ENCODE measurements at places on chromosomes 11 and 22. TPM values are rescaled to one million over a fixed set of nuclear protein-coding genes. Genes with fewer than 3 reads are reported as not detected.

OR10A3 gene
- not detected for total RNA-seq

LDHAL6A gene
- total RNA-seq, result not detected

SSTR3 gene
- total RNA-seq, result not detected

KCNC1 gene
- not detected for total RNA-seq

CHRNA10 gene
- 1.1 TPM for total RNA-seq

IGSF9B gene
- 3.8 TPM for total RNA-seq

SRRD gene
- total RNA-seq, result 20.4 TPM

MYO7A gene
- not detected for total RNA-seq

GRCh38 chr11:87239531-87239930 is 201.8 kb downstream of the TMEM135 start:
- H3K27me3 ChIP-seq, result no peaks in the 10 kb centered on the region
- no peak for DNase-seq
- peak overlapping the region; percentile 72 for H3K27ac ChIP-seq

- H3K27ac ChIP-seq, result no peak overlapping the region
- H3K27me3 ChIP-seq, result peaks cover 4% of the 10 kb centered on the region
- H3K36me3 ChIP-seq, result no peaks in the 10 kb centered on the region
- DNase-seq, result no peak
Observed at GRCh38 chr11:30006876-30007275, 10.0 kb downstream of the KCNA4 start.

DNA sequence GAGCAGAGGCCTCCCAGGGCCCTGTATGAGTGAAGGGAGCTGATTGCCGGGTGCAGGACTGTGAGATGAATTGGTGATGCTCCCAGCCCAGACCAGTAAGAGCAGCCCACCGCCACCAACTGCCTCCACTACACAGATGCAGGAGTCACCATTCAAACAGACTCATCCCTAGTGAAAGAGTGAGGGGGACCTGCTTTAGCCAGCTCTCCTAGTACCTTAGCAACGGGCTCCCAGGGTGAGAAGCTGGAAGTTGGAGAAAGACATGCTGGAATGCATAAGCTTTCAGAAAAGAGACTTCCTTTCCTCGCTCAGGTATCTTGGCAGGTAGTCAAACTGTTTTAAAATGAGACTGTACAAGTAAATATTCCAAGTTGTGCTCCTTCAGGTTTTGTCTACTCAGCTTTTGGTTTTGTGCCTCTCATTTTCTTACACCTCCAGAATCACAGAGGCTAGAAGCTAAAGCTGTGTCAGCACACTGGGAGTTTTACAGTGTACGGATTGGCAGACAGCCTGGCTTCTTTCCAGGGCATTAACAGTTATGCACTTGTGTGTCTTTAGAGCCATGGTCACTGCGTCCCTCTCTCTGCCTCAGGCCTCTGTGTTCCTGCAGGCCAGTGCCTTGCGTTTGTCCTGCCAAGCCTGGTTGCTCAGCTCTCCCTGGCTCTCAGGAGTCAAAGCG is 146.2 kb downstream of the ATXN10 start:
- DNase-seq, result no peak
- no peak overlapping the region for H3K27ac ChIP-seq
- peaks cover 32% of the 10 kb centered on the region for H3K36me3 ChIP-seq
- H3K4me3 ChIP-seq, result no peak overlapping the region

- DNase-seq, result peak; percentile 89
- H3K4me1 ChIP-seq, result peaks cover 18% of the 10 kb centered on the region
- H3K27me3 ChIP-seq, result no peaks in the 10 kb centered on the region
- no peak overlapping the region for H3K27ac ChIP-seq
Observed at GRCh38 chr22:42169055-42169469, 38.5 kb upstream of the CYP2D6 start.

- peaks cover 64% of the 10 kb centered on the region for H3K36me3 ChIP-seq
- peak overlapping the region; percentile 13 for H3K27ac ChIP-seq
- DNase-seq, result no peak
- H3K4me3 ChIP-seq, result no peak overlapping the region
Observed at GRCh38 chr11:5665746-5666401, 19.0 kb downstream of the TRIM5 start.

DNA sequence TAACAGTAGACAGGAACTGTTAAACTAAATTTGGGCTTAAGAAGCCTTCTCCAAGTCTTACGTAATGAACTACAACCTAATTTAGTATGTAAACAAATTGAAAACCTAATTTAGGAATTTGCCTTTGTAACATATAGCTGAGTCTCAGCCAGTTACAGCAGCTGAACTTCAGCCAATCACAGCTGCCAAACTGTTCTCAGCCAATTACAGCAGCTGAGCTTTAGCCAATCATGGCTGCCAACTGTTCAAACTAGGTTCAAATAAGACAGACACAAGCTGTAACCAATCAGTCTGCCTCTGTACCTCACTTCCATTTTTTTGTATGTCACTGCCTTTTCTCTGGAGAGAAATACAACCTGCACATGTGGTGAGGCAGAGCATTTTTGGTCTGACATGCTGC is 95.0 kb upstream of the CD44 start:
- H3K36me3 ChIP-seq, result no peaks in the 10 kb centered on the region
- H3K4me1 ChIP-seq, result peaks cover 35% of the 10 kb centered on the region
- no peak overlapping the region for H3K27ac ChIP-seq
- H3K4me3 ChIP-seq, result no peak overlapping the region
- H3K27me3 ChIP-seq, result no peaks in the 10 kb centered on the region

GRCh38 chr22:27654546-27655445 is 146.8 kb downstream of the MN1 start:
- H3K27me3 ChIP-seq, result peaks cover 18% of the 10 kb centered on the region
- H3K4me3 ChIP-seq, result no peak overlapping the region
- no peak overlapping the region for H3K27ac ChIP-seq
- peaks cover 12% of the 10 kb centered on the region for H3K4me1 ChIP-seq
- DNase-seq, result no peak

- no peak for DNase-seq
- H3K4me1 ChIP-seq, result peaks cover 12% of the 10 kb centered on the region
- no peak overlapping the region for H3K4me3 ChIP-seq
- peaks cover 26% of the 10 kb centered on the region for H3K27me3 ChIP-seq
- H3K27ac ChIP-seq, result no peak overlapping the region
Observed at GRCh38 chr22:31295831-31296657, 3.8 kb upstream of the PIK3IP1 start.

GRCh38 chr11:429391-429790 is 12.4 kb downstream of the ANO9 start:
- DNase-seq, result no peak
- H3K27ac ChIP-seq, result no peak overlapping the region
- no peak overlapping the region for H3K4me3 ChIP-seq
- H3K36me3 ChIP-seq, result no peaks in the 10 kb centered on the region
- peaks cover 8% of the 10 kb centered on the region for H3K27me3 ChIP-seq

DNA sequence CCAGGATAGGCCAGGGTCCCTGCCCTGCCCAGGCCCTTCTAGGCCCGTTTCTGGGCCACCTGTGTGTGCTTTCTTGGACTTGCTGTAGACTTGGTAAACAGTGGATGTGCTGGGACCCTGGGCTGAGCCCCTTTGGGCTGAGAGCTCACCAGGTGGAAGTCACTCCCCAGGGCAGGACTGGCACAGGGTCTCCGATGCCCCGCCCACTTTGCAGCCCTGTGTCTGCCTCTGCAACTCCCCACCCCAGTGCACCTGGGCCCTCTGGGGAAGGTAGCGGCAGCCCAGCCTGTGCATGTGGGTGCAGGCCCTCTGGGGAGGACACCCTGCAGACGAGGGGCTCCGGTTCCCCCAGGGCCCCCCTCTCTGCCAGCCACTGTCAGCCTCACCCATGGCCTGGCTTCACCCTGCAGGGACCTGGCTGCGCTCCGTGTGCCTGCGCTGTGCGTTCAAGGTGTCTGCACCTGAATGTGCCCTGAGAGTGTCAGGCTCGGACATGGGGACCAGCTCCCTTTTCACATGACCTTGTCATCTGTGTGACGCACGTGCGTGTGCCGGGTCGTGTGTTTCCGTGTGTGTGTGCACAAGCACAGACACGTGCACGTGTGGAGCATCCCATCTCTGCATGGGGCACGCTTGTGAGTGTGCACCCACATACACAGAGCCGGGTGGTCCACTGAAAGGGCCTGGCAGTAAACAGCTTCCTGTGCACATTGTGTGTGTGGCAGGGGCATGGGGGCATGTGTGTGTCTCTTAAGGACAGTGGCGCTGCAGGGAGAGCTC is 118.5 kb downstream of the KCNQ1OT1 start:
- H3K4me1 ChIP-seq, result peaks cover 9% of the 10 kb centered on the region
- no peaks in the 10 kb centered on the region for H3K36me3 ChIP-seq
- H3K4me3 ChIP-seq, result no peak overlapping the region

DNA sequence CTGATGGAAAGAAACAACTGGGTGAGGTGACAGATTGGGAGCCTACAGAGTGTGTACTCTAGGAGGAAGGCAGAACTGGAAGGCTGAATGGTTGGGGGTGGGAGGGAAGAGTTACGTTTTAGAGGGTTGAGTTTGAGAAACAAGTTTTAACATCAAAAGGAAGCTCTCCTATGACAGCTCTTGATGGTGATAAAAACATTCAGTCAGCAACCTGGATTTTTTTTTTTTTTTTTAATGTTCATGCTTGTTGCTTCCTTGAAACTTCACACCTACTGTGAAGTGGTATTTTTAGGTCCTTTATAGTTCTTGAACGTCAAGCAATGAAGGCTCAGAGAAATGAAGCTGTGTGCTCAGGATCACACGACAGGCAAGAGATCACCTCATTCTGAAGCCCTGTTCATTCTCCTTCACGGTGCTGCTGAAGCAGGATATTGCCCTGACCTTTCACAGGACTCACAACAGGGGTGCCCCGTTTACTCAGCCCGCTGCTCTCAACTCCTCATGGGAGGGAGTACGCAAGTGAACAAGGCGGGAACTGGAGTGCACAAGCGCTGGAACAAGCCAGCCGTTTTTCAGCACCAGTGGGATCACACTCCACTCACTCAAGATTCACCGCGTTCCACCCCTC is 1.6 kb upstream of the TMEM109 start:
- H3K27ac ChIP-seq, result peak overlapping the region; percentile 98
- peak overlapping the region; percentile 15 for H3K4me3 ChIP-seq
- H3K36me3 ChIP-seq, result peaks cover 3% of the 10 kb centered on the region
- H3K4me1 ChIP-seq, result peaks cover 39% of the 10 kb centered on the region

DNA sequence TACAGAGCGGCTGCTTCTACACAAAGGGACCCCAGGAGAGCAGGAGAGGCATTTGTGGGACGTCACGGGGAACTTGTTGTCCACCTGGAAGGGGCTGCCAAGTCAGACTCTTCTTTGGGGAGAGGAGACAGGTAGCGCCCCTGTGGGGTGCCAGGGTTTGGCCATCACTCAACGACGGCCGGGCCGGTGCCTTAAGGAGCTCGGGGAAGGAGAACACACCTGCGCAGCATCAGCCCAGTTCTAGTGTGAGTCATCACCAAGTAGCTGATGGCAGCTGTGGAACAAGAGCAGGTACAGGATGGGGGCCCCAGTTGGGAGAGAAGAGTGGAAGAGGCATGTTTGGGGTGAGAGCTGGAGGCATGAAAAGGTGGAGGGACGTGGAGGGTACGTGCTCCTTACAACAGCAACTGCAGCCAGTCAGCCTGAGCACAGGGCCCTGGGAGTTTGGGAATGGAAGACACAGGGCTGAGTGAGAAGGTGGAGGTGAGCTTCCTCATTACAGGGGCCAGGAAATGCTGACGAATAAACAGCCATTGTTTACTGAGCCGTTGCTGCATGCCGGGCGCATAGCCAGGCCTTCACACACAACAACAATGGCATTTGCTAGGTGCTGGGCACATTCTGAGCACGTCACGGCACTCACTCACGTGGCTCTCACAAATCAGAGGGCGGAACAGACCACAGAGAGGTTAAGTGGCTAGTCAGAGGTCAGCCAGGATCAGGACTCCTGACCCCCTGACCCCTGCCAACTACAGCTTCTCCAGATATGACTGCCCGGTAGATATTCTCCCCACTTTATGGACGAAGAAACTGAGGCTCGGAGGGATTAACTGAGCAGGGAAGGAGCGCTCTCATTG is 29.1 kb upstream of the TP53I11 start:
- DNase-seq, result no peak
- no peak overlapping the region for H3K4me3 ChIP-seq
- H3K27ac ChIP-seq, result no peak overlapping the region
- H3K36me3 ChIP-seq, result no peaks in the 10 kb centered on the region
- no peaks in the 10 kb centered on the region for H3K4me1 ChIP-seq

DNA sequence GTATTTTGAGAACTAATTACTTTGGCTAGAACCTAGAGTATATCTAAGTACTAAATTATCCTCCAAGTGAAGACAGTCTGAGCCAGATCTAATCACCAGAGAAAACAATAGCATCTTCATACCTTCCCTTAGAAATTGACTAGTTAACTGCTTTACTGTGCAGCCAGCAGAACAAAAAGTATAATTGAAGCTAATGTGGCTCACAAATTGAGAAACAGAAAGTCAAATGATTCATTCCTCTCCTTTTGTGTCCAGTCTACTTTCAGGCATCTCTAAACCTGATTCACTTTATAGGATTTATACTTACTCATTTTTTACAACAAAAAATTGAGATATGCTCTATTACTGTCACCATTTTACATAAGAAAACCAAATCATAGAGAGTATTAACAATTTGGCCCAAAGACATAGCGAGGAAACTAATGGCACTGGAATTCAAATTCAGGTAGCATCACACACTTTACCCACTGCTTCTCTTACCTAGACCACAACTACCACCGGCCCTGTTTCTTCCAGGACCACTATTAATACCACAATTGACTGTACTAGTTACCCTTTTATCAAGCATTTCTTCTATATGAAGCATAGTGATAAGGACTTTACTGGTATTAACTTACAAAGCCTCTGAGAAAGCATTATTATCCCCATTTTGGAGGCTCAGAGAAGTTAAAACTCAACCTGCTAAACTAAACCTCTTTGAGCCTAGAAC is 1402.6 kb upstream of the TENM4 start:
- H3K27ac ChIP-seq, result no peak overlapping the region
- H3K4me3 ChIP-seq, result no peak overlapping the region
- no peaks in the 10 kb centered on the region for H3K36me3 ChIP-seq
- no peak for DNase-seq
- H3K27me3 ChIP-seq, result no peaks in the 10 kb centered on the region

GRCh38 chr11:114367244-114367957 is 32.9 kb downstream of the C11orf71 start:
- peaks cover 25% of the 10 kb centered on the region for H3K4me1 ChIP-seq
- peak overlapping the region; percentile 53 for H3K4me3 ChIP-seq
- peak overlapping the region; percentile 94 for H3K27ac ChIP-seq
- DNase-seq, result no peak

DNA sequence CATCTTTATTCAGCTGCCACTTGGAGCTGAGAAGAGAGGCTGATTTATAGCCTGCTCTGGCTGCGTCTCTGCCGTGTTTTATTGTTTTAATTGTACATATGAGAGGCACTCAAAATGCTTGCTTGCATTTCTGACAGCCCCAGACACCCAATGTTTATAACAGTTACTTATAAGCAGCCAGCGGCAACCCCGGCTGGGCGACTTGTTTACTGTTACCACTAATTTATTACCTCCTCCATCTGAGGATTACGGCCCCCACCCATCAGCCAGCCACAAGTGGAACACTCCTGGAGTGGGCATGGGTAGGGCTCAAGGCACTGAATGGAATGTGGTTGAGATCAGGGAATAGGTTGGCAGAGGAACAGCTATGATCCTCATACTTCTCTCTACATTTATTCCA is 61.2 kb downstream of the CLPB start:
- H3K27ac ChIP-seq, result no peak overlapping the region
- H3K27me3 ChIP-seq, result no peaks in the 10 kb centered on the region
- no peaks in the 10 kb centered on the region for H3K4me1 ChIP-seq
- peak; percentile 67 for DNase-seq

- no peak overlapping the region for H3K27ac ChIP-seq
- H3K27me3 ChIP-seq, result no peaks in the 10 kb centered on the region
- no peak overlapping the region for H3K4me3 ChIP-seq
- no peak for DNase-seq
- peaks cover 19% of the 10 kb centered on the region for H3K36me3 ChIP-seq
Observed at GRCh38 chr11:66247295-66247694, 21.1 kb upstream of the RAB1B start.
